Activated CD8-positive, alpha-beta memory T cell treated with anti-CD3 and anti-CD28 coated beads, Interleukin-2, amount 50 U/mL, for 48 hours (primary cell): ENCODE measurements at places on chromosomes 2 and 18.

DNA sequence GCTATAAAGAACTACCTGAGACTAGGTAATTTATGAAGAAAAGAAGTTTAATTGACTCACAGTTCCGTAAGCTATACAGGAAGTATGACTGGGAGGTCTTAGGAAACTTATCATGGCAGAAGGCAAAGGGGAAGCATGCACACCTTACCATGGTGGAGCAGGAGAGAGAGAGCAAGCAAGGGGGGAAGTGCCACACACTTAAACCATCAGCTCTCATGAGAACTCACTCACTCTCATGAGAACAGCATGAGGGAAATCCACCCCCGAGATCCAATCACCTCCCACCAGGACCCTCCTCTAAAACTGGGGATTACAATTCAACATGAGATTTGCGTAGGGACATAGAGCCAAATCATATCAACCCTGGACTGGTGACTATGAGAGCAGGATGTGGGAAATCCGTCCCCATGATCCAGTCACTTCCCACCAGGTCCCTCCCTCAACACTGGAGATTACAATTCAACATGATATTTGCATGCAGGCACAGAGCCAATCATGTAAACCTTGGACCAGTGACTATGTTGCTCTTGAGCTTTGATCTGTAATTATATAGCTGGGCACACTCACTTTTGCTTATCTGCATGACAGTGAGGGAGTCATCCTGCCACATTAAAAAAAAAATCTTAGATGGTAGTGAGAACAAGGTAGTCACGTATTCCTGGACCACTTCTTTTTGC, 12.9 kb downstream of the ADAM23 start:
- no peak for DNase-seq

- DNase-seq: peak; percentile 57
These were observed 76.0 kb downstream of the TGIF1 start for GRCh38 chr18:3525870-3526420.

DNA sequence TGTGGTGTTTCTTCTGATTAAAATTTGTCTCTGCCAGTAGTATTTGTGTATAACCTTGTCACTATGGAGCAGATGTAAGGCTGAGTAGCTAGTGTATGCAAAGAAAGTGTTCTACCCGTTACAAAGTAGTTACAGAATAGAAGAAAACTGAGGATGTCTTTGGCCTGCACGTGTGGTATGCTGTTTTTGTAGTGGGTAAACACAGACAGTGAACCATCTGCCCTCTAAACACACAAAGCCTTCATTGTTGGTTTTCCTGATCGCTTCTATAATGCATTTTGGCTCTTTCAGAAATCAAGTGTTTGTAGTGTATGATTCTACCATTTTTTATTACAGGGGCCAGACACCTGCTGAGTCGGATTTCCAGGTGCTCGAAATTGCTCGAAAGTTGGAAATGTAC, 61.5 kb downstream of the FARP2 start:
- DNase-seq: no peak

DNA sequence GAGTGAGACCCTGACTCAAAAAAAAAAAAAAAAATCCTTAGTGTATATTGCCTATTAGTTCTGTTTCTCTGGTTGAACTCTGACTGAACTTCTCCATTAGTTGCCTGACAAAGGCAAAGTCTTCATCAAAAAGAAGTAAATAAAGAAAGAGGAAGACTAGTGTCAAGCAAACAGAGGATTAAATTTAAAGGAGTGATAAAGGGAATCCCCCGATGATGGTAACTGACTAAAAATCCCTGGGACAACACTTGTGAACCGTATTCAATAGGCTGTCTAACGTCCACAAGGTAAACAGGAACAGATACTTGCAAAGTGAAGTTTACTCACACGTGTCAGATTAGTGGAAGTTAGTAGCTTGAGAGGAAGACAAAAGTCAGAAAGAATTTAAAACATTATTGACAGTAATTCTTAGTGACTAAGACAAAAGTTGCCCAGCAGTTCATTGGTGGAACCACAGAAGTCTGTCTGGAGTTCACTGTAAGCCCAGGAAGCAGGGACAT, 26.2 kb upstream of the SPOPL start:
- DNase-seq: no peak

DNA sequence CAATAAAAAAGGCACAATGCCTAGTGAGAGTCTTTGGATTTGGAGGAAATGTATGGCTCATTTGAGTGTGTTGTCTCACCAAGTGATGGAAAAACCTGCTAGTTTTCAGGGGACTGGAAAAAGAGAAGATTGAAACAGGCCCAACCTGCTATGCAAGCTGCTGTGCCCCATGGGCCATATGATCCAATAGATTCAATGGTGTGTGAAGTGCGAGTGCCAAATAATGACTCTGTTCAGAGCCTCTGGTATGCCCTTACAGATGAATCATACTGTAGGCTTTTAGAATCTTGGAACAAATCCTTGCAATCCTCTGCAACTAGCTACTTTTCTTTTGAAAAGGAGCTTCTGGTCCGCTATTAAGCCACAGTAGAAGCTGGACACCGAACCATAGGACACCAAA, 529.8 kb upstream of the CNTNAP5 start:
- no peak for DNase-seq

DNA sequence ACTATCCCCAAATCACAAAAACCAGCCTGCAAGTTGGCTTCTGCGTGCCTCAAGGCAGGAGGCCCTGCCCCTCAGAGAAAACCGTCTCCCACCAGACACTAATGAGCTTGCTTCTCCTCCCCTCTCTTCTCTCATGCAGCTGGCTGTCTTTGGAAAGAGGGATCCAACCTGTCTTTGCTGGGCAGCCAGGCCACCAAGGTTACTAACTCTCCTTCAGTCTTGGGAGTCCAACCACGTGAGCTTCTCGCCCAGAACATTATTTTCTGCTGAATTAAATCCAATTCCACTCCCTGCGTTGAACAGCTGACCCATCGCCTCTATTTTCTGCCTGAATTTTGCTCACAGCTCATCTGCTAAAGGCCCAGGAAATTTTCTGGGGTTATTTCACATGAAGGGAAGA, 291.3 kb upstream of the NCKAP5 start:
- DNase-seq: no peak

- no peak for DNase-seq
These were observed 152.0 kb upstream of the PGAP1 start for GRCh38 chr2:197078535-197078934.
